ENCODE measurements at places on chromosomes 6 and 20. TPM values are rescaled to one million over a fixed set of nuclear protein-coding genes. Genes with fewer than 3 reads are reported as not detected.

Gene TREM2
- total RNA-seq = 30.0 TPM

Gene ERMARD
- 19.2 TPM for total RNA-seq

Gene SYNCRIP
- 108 TPM for total RNA-seq

Gene SAPCD1
- 0.33 TPM for total RNA-seq

Gene NCOA3
- 37.3 TPM for total RNA-seq

Gene SLC16A10
- not detected for total RNA-seq

Gene IL17A
- not detected for total RNA-seq

Gene GPRC6A
- not detected for total RNA-seq

Gene TRIM10
- not detected for total RNA-seq

DNA sequence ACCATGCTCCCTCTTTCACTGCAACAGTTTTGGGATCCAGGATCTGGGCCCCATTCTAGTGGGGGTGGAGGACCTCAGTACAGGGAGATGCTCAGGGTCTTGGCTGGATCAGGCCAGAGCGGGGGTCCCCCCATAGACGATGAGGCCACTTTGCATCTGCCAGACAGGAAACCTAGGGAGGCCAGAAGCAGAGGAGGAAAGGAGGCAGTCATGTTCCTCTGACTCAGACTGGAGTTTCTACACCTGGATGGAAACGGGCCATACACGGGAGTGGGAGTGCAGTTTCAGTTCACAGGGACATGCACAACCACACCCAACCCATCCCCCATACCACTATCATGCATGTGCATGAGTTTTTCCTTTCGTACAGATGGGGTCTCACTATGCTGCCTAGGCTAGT lies 3.6 kb upstream of the EMILIN3 start:
- peak; percentile 17 for DNase-seq

DNA sequence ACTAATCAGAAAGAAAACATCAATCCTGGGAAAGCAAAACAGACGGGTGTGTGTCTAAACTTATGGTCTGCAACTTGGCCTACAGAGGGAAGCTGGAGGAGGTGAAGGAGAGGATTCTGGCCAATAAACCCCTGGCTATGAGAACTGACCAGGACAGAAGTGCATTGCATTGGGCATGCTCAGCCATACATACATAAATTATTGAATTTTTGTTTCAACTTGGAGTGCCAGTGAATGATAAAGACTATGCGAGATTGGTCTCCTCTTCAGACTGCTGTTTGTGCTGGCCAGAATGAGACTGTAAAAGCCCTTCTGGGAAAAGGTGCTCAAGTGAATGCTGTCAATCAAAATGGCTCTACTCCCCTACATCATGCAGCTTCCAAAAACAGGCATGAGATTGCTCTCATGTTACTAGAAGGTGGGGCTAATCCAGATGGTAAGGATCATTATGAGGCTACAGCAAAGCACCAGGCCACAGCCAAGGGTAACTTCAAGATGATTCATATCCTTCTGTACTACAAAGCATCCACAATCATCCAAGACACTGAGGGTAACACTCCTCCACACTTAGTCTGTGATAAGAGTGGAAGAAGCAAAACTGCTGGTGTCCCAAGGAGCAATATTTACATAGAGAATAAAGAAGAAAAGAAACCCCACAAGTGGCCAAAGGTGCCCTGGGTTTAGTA lies 17.4 kb downstream of the ADNP start:
- peak; percentile 67 for DNase-seq

GRCh38 chr20:976033-976432 lies 26.1 kb downstream of the RSPO4 start:
- DNase-seq = no peak

DNA sequence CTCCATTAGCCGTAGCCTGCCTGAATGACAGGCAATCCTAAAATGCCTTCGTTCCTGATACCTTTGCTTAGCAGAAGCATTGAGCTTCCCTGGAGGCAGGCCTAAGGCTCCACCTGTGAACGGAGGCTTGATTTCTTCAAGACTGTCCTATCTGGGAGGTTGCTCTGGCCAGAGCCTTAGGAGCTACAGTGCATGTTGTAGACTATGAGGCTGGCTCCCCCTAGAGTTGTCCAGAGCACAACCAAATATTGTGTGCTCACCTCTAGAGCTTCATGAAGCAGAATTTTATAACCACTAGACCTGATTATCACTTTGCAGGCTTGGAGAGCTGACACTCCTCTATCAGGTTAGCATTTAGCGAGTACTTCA lies 217.8 kb downstream of the MAFB start:
- no peak for DNase-seq

GRCh38 chr6:78489874-78490273 lies 377.5 kb upstream of the IRAK1BP1 start:
- DNase-seq = peak; percentile 8

- DNase-seq = no peak
These were observed 21.9 kb downstream of the FAM217A start for GRCh38 chr6:4057036-4057435.

DNA sequence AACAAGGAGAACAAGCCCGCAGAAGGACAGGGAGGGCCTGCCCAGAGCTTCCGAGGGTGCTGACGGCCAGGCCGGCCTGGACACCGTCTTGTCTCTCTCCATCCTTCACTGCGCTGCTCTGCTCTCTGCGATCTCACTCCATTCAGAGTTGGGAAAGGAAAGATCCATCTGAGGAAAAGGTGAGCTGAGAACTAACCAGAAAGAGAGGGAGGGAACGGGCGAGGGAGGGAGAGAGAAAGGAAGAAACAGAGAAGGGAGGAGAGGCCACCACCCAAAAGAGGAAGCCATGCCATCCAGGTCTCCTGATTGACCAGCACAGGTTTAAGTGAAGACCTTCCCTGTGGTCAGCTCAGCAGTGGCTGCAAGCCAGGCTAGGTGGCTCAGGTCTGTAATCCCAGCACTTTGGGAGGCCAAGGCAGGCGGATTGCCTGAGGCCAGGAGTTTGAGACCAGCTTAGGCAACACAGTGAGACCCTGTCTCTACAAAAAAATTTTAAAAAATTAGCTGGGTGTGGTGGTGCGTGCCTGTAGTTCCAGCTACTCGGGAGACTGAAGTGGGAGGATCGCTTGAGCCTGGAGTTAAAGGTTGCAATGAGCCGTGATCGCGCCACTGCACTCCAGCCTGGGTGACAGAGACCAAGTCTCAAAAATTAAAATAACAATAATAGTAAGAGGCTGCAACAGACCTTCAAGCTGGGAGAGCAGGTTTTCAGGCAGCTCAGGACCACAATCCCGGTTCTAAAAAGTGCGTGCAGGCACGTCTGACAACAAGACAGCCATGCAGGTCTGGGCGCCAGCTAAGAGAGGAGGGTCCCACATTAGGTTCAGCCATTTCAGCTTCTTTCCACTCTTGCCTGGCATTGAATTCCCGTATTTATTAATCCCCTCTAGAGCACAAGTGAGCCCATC lies 34.2 kb upstream of the DLGAP4 start:
- no peak for DNase-seq

DNA sequence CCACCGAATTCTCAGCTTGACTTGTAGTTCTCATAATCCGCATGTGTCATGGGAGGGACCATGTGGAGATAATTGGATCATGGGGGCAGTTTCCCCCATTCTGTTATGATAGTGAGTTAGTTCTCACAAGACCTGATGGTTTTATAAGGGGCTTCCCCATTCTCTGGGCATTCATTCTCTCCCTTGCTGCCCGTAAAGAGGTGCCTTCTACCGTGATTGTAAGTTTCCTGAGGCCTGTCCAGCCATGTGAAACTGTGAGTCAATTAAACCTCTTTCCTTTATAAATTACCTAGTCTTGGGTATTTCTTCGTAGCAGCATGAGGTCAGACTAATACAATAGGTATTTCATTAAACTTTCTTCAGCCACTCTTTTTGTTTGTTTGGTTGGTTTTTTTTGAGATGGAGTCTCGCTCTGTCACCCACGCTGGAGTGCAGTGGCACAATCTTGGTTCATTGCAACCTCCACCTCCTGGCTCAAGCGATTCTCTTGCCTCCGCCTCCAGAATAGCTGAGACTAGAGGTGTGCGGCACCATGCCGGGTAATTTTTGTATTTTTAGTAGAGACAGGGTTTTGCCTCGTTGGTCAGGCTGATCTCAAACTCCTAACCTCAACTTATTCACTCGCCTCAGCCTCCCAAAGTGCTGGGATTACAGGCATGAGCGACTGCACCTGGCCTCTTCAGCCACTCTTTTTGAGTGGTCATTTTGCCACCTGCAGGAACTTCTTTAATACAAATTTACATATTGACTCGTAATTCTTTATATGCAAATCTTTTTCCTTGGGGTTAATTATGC lies 36.3 kb downstream of the GSTA2 start:
- peak; percentile 84 for DNase-seq

GRCh38 chr6:22647719-22648118 lies 78.4 kb downstream of the HDGFL1 start:
- DNase-seq = no peak

DNA sequence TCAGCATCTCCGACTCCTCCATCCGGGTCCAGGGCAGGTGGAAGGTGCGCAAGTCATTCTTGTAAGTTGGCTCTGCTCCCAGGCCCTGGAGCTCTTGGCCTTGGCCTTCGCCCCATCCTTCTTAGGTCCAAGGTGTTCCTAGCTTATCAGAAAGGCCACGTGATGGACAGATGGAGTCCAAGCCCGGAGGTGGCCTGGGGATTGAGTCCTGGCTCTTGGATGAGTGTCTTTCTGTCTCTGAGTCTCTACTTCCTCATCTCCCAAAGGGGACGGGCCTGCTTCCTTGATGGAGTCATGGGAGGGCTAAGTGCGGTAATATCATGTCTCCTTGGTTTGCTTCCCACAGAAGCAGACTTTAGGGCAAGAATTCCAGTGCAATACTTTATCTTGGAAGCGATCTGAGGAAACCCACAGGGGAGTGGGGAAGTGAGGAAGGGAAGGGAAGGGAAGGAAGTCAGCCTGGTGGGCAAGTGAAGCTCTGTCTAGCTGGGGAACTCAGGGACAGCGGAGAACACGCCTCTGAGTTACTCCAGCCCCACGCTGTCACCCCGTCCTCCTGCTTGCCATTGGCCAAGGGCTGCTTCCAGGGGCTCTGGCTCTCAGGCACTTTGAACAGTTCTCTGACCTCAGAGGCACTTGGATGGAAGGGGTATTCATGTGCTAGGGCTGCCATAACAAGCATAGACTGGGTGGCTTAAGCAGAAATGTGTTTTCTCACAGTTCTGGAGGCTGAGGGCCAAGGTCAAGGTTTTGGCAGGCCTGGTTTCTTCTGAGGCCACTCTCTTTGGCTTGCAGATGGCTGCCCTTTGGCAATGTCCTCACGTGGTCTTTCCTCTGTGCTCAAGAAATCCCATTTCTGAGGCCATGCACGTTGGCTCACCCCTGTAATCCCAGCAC lies 4.8 kb downstream of the LBP start:
- no peak for DNase-seq

- DNase-seq = peak; percentile 97
These were observed 29.3 kb upstream of the KIF13A start for GRCh38 chr6:18016698-18017097.

DNA sequence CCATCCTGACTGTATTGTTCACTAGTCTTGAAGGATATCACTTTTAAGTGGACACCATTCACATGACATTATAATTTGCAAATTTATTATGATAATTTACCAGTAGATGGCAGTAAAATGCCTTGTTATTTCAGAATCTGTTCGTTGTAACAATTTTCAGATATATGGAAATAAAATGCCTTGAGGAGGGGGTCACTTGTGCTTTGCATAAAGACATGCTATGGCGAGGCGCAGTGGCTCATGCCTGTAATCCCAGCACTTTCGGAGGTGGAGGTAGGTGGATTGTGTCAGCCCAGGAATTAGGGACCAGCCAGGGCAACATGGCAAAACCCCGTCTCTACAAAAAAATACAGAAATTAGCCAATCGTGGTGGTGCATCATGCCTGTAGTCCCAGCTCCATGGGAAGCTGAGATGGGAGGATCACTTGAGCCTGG lies 9.0 kb upstream of the NCOA6 start:
- peak; percentile 16 for DNase-seq

DNA sequence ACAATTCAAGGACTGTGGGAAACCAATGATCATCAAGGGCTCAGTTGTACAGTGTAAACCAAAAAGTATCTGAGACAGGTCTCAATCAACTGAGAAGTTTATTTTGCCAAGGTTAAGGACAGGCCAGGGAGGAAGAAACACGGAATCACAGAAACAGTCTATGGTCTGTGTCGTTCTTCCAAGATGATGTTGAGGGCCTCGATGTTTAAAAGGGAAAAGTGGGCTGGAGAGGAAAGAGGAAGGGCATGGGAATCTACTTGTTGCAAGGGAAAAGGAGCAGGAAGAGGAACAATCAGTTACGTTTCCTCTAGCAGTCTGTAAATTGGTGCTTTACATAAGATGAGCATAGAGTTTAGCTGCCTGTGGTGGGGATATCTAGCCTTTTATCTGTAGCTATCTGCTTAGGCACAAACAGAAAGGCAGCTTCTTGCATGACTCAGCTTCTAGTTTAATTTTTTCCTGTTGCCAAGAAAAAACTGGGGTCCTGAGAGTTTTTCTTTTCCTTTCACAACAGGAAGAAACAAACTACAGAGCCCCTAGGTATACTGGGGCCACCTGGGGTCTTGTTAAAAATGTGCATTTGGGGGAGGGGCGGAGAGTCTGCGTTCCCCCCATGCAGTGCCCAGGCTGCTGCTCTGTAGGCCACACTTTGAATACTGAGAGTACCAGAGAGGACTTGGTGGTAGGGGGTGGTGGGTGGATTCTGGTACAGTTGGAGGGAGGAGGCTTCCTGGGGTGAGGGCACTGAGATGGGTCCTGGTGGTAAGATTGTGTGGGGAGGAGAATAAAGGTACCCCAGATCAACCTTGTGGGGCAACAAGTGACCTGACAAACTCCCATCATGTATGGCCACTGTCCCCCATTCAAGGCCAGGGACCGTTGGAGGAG lies 35.3 kb upstream of the EZR start:
- DNase-seq = no peak

DNA sequence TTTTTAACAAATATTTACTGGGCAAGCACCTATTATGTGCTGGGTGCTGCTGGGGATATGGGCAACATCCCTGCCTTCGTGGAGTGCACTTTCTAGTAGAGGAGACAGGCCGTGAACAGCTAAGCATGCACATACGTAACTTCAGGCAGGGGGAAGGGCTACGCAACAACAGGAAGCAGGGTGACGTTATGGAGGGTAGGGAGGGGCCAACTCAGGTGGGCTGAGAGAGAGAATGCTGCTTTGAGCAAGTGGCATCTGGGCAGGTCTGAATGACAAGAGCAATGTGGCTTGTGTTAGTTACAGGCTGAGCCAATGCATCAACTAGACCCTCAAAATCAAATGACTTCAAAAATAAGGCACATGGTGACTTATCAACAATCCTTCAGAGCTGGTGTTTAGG lies 112.1 kb downstream of the CDC5L start:
- DNase-seq = no peak

DNA sequence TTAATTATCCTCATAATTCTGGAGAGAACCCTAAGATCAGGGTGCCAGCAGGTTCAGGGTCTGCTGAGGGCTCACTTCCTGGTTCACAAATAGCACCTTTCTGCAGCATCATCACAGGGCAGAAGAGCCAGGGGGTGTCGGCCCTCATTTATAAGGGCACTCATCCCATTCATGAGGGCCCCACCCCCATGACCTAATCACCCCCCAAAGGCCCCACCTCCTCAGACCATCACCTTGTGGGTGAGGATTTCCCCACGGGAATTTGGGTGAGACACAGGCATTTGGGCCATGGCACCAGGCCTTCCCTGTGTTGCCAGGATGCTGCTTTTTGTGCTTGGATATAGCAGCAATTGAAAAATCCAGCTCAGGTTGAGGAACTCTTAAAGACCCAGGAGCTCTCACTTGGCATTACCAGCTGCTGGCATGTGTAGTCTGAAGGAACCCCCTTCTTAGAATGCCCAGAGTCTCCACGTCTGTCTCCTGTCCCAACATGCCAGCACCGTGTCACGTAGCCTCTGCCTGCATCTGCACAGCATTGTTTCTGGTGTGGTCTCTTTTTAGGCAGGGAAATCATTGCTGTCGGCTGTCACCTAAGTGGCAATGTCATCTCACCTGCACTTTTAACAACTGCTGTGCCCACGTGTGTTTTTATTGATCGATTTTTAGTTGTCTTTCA lies 71.5 kb downstream of the RPP40 start:
- DNase-seq = no peak

All from mammary epithelial cell (primary cell).